ENCODE measurements at places on chromosomes 6 and 20.

- DNase-seq, result no peak
Measured at GRCh38 chr20:50514750-50515149, 4.6 kb downstream of the PTPN1 start.

- DNase-seq, result no peak
Measured at GRCh38 chr6:168366473-168366872, 46.9 kb upstream of the DACT2 start.

- DNase-seq, result no peak
Measured at GRCh38 chr6:158322400-158322723, 10.1 kb downstream of the TULP4 start.

DNA sequence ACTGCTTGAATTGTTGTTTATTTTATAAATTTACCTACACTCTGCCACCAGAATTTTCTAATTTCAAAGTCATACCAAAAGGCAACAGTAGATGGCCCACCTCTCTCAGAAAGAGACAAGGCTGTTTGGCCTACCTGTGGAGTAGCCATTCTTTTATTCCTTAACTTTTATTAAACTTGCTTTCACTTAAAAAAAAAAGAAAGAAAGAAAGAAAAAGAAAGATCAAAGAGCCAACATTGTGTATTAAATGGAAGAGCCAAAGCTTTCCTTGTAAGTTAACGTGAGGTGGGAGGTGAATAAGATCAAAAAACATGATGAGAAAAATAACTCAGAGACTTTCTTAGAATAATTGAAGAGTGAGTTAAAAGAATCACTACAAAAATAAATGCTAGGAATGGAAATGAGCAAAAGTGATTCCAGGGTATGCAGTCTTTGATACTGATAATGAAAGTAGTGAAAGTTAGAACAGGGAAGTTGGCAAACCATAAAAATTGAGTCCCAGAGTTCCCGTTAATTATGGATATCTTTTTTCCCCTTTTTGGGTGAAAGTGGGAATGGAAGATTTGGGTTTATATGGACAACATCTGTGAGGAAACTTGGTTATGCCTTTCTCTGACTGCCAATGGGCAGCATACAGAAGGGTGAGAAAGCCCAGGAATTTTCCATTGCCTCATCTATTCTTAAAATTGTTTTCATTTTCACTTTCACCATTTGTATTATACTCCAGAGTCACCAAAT is 35.9 kb upstream of the MYB start:
- DNase-seq, result no peak

DNA sequence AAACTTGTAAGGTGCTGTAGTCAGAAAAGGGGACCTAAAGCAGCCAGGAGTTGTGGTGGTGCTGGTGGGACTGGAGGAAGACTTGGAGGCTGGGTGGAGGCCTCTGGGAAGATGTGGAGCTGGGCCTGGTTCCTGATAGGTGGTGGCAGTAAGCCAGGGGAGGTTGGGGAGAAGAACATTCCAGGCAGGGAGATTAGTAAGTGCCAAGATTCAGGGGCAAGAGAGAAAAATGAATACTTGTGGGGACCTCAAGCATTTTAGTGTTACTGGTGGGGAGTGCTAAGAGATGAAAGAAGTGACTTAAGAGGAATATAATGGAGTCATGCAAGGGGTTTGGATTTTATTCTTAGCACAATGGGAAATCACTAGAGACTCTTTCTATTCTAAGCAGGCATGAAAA is 79.0 kb upstream of the B3GAT2 start:
- no peak for DNase-seq

GRCh38 chr6:2078888-2079287 is 166.5 kb downstream of the GMDS start:
- DNase-seq, result no peak

Data from neuronal stem cell (in vitro differentiated cells).